ENCODE measurements at places on chromosomes 12 and 14.
A peak's percentile ranks its signal among the peaks of the same experiment; 100 is the strongest.

DNA sequence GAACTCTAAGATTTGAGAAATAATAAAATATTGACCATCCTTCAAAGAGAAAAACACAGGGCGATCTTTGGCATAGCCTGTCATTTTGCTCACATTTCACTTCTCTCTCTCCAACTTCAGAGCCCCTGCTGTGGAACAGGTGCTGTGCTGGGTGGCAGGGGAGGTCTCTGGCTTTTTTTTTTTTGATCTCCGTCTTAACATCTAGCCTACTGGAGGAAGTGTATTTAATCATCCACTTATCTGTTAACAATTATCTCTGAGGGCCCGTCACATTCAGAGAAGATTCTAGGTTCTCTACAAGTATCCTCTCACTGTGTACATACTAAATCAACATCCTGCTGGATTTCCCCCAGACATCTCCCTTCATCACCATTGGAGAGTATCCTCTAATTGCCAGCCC lies 34.1 kb downstream of the CHST11 start:
- no peak for DNase-seq

GRCh38 chr14:31291210-31291609 lies 83.6 kb upstream of the HECTD1 start:
- no peak for DNase-seq

DNA sequence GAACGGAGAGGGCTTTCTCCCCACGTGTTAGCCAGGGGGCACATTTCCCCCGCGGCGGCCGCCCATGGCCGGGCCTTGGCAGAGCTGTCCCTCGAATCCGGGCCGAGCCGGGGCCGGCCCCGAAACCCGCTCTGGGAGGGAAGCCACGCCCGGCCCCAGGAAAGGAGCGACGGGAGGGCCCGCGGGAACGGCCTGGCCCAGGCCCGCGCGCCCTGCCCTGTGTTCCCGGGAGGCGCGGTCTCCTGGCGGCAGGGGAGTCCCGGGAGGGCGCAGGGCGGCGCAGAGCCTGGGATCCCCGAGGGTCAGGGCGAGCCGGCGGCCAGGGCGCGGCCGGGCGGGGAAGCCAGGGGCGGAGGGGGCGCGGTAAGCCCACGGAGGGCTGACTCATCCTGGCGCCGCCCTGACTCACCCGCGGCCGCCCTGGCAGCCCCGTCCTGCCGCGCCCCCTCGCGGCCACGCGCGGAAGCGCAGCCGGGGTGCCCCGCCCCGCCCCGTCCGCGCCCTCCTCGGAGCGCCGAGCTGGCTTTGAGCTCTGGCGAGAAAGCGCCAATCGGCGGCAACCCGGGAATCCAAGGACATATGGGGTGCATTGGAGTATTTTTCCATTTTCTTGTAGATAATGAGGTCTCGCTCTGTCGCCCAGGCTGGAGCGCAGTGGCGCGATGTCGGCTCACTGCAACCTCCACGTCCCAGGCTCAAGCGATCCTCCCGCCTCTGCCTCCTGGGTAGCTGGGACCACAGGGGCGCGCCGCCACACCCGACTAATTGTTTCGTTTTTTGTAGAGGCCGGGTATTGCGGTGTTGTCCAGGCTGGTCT lies 31.8 kb upstream of the PLEKHG6 start:
- peak; percentile 84 for DNase-seq

DNA sequence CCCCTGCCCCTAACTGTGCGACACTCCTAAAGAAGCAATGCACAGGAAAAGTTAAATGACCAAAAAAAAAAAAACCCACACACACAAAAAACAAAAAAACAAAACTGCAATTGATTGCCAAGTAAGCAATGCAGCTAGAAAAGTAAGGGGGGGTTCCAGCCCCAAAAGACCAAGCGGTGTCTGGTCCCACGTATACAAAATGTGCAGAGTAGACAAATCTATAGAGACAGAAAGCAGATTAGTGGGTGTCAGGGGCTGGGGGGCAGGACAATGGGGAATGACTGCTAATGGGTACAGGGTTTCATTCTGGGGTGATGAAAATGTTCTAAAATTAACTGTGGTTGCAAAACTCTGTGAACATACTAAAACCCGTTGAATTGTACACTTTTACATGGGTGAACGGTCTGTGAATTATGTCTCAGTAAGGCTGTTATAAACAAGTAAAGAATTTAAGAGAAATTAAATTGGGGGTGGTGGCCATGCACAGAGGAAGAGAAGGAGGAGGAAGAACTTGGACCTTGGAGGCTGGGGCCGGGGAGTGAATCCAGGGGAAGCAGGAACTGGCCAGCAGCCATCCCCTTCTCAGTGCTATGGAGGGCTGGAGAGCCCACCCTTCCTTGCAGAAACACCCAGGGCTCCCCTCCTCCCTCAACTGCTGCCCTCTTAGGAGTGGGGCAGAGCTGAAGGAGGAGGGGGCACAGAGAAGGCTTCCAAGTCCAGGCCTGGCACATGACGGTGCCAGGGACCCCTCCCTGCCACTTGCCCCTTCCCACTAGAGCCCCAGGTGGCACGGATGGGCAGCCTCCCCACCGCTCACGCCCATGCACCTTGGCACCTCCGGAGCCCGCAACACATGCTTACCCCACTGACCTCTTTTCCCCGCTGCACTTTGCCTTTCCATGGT lies 45.4 kb downstream of the KDM2B start:
- DNase-seq = no peak

DNA sequence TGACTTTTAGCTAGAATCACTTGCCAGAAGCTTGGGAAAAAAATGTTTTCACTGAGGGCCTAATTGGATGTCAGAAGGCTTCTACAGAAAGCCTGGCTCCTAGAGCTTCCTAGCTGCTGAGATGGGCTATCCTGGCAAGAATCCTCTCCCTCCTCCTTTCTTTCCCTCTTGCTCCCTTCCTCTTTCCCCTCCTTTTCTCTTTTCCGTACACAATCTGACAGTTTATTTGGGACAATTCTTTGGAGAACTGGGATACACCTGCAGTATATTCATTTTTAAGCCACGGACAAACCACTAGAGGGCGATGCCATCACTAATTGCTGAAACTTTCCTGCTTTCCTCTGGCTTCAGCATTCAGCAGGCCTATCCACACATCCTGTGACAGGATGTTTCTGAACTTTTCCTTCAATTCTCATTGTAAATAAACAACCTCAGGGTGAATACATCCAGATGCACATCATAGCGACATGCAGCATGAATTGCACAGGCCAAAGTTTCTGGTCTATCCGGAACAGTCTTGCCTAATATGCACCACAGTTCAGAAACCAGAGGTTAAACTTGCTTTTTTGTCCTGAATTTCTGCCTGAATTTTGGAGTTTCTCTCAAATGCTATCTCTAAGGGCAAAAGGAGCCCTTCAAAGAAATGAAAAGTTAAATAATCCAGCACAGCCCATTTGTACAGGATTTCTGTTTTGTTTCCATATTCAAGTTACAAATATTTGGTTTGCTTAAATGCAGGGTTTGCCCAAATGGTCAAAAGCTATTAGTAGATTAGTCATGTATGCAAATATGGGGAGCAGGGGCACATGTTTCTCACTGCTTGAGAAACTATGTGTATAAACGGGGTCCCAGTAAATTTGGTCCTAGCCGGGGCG lies 142.8 kb downstream of the PAWR start:
- DNase-seq = peak; percentile 71

DNA sequence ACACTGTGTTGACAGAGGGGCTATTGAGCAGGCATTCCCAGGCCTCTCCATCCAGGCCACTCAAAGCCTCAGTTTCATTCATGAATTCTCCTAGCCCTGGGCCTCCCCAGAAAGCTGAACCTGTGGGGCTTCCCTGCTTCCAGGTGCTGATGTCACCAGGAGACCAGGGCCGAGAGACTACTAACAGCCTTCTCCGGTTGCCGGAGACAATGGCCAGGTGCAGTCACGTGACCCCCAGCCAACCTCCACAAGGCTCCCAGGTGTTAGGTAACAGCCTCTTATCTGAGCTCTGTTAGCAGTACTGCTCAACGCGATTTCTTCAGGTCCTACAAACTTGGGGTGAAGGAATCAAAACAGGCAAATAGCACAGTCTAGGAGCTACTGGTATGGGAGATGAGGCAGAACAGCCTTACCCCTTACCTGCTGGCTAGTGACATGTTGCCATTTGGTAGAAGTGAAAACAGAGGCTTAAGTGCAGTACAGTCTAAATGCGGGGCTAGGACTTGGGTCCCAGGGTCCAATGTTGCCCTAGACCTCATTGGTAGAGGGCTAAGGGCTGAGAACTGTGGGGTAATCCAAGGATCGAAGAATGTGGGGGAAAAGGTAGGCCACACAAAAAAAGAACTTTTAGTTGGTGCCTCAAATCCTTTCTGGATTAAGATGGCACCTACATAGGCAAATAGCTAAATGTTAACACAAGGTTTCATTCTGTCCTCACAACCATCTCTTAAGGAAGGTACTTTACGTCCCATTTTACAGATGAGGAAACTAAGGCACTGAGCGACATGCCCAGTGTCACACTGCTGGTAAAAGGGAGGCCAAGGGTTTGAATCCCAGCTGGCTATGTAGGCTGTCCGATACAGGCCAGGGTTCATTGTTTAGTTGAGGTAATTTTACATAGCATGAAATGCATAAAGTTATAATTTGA lies 3.8 kb downstream of the CCDC88C start:
- DNase-seq = no peak

- DNase-seq = no peak
These were observed 5.0 kb downstream of the BDKRB1 start for GRCh38 chr14:96261053-96261452.

DNA sequence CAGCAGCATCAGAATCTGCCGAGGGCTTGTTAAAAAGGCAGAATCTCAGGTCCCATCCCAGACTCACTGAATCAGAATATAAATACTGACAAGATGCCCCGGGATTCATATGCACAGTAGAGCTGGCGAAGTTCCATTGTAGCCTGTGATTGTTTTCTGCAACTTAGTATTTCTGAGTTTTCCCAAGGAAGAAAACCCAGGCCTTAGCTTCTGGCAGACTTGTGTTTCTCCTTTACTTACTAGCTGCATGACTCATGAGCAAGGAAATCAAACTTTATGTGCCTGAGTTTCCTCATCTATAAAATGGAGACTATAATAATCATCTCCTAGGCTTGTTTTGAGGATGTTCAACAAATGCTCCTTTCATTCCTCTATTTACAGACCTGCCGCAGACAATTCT lies 278.5 kb upstream of the PLEKHG7 start:
- peak; percentile 38 for DNase-seq

DNA sequence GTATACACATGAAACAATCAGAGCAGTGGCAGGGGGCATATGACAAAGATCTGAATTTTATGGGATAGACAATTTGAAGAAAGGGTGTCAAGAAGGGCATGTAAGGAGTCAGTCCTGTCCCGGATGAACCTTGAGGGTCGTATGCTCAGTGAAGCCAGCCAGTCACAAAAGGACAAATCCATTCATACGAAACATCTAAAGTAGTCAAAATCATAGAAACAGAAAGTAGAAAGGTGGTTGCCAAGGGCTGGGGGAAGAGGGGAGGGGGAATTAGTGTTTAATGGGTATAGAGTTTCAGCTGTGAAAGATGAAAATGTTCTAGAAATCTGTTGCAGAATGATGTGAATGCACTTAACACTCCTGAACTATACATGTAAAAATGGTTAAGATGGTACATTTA lies 157.5 kb downstream of the TGFB3 start:
- DNase-seq = no peak

DNA sequence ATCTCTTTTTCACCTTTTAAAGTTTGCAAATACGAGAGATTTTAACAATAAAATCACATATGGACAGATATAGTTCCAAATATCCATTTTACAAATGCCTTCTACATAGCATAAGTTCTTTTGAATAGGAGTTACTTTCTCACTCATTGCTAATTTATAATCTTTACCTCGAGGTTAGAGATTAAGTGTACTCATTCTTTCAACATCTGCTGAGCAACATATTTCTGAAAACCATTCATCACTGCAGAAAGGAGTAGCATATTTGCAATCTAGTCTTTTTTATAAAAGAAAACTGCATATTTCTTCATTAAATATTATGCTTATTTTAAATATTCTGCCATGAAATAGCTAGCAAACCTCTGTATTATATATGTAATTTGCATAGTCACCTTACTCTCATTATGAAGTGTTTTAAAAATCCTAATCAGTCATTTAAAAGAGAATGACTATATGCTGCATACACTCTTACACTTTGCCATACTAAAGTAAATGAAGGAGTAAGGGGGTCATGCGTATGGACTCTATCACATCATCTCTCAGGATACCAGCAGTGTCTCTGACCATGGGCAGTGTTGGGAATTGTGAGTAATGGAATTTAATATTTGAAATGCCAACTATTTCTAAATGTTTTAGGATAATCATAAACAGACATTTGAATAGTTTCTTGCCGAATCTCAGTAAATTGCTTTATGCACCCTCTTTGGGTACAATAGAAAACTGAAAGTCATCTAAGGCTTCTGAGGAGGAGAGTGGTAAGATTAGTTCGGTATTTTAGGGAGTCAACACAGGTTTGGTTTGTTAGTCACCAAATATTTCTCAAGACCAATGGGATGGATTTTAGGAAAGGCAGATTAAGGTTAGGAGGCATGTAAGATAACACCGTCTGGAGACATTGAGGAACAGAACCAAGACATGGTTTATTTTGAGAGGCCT lies 524.8 kb upstream of the ATP2B1 start:
- peak; percentile 43 for DNase-seq

DNA sequence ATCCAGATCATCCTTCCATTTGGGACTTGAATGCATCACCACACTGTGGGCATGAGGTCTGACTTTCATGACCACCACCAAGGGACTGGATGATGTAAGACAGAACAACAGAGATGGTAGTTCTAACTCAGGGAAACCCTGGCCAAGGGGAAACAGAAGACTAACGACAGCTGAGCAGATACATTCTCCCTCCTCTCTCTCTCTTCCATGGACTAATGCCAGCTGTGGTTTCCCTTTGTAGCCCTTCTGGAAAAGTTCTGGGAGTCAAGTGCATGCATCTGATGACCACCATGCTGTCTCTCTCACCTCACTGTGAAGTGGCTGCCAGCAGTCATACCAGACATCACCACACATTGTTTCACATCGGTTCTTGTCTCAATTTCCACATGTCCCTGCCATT lies 3.4 kb downstream of the TAS2R30 start:
- no peak for DNase-seq

DNA sequence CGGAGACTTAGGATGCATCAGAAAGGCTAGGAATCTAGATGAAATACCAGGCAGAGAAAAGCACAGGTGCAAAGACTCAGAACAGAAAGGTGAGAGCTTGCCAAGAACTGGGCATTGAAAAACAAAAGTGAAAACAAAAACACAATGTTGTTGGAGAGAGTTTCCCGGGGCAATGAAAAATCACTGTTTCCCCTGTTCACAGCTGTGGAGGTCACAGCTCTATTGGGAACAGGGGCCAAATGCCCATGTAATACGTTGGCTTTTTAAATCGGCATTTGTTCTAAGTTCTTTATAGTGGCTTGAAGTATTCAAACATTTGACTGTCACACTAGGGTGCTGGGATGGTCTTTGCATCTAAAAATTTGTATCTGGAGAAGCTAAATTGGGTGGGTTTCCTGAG lies 108.3 kb downstream of the SLC15A4 start:
- DNase-seq = no peak

GRCh38 chr12:89135976-89136634 lies 216.2 kb downstream of the DUSP6 start:
- DNase-seq = no peak

Measured in fibroblast of skin of scalp (primary cell).